NCI-H1694 treated with DMSO at 0.1 percent for 48 hours (cell line): ENCODE measurements at places on chromosomes 3 and 15.
A peak's percentile ranks its signal among the peaks of the same experiment; 100 is the strongest.

GRCh38 chr3:65979731-65980130, 59.0 kb downstream of the MAGI1 start:
- no peak for DNase-seq

DNA sequence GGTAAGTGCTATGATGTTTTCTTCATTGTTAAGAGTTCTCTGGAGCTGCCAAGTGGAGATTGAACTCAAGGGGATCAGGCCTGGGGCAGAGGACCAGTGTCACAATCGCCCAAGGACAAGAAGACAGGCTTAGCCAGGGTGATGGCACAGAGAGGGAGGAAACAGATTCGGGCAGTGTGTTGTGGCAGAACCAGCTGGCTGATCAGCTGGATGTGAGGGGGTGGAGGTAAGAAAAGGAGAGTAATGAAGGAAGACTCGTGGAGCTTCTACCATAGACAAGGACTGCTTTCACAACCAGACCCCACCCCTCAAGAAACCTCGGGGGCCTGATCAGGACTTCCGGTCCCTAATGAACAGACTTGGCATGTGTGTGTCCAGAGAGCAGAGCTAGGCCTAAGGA, 60.9 kb upstream of the LINGO1 start:
- no peak for DNase-seq

GRCh38 chr15:38010395-38010794, 76.0 kb downstream of the TMCO5A start:
- DNase-seq: no peak

GRCh38 chr15:34514251-34514670, 69.2 kb downstream of the GOLGA8B start:
- no peak for DNase-seq

GRCh38 chr15:79213650-79214049, 68.9 kb upstream of the ANKRD34C start:
- no peak for DNase-seq

DNA sequence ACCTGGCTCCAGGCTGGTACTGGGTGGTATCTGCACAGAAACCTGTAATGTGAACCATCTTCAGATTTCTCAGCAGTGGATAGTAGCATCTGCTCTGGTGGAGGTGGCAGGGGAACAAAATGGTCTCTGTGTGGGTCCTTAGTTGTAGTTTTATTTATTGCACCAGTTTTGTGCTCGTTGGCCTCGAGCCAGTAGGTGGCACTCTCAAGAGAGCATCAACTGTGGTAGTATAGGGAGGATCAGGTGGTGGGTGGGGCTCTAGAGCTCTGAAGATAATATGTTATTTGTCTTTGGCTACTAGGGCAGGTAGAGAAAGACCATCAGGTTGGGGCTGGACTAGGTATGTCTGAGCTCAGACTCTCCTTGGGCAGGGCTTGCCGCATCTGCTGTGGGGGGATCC, 254.0 kb upstream of the GPR149 start:
- no peak for DNase-seq

- no peak for DNase-seq
Measured at GRCh38 chr3:48289659-48290058, 43.8 kb downstream of the SPINK8 start.

- DNase-seq: peak; percentile 72
Measured at GRCh38 chr15:39685999-39686613, 96.5 kb downstream of the FSIP1 start.

- no peak for DNase-seq
Measured at GRCh38 chr3:27471923-27472550, 12.1 kb downstream of the SLC4A7 start.

GRCh38 chr3:100073714-100074307, 40.5 kb downstream of the FILIP1L start:
- no peak for DNase-seq

GRCh38 chr3:156792945-156793344, 33.2 kb upstream of the LEKR1 start:
- no peak for DNase-seq

DNA sequence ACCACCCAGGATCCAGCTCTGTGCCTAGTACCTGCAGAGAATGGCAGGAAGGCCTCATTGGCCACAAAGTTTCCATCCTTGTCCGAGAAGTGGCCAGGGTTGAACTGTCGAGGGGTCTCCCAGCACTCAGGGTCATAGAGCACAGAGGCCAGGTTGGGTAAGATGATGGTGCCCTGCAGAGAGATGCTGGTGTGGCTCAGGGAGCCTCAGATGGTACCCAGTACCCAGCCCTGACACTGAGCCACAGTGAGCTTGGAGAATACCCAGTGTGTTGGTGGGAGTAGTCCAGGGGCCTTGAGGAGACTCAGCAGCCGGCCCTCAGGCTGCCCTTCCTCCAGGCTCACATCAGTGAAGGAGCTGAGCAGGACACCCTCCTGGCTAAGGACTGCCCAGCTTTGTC, 11.5 kb upstream of the PARL start:
- no peak for DNase-seq

GRCh38 chr3:39378088-39378487, 5.1 kb upstream of the SLC25A38 start:
- no peak for DNase-seq

GRCh38 chr15:70857562-70858285, 3.8 kb upstream of the LARP6 start:
- DNase-seq: no peak

DNA sequence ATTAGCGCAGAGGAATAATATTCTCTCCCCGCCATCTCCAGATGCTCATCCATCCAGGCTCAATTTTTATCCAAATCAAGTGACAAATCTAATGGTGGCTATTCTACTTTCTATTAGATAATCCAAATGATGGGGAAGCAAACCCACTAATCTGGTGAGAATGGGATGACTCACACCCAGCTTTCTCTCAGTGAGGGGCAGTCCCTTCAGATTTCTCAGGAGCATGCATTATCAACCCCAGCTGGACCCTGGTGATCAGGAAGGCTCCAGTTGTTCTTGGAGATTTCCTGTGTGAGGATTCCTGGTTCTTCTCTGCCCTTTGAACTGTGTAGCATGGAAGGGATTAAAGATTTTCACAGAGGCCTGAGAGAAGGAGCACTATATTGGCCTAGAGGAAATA, 358.0 kb downstream of the WDR72 start:
- no peak for DNase-seq

DNA sequence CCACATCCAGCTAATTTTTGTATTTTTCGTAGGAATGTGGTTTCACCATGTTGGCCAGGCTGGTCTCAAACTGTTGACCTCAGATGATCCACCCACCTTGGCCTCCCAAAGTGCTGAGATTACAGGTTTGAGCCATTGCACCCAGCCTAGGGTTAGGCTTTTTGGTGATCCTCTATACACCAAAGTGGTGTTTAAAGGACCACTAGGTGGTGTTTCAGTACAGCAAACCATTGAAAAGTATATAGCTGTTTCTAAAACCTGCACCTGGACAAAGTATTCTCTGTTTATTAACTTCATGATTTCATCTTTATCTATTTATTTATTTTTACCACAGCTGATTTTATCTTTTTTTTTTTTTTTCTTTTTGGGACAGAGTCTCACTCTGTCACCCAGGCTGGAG, 68.4 kb downstream of the MINDY2 start:
- no peak for DNase-seq

DNA sequence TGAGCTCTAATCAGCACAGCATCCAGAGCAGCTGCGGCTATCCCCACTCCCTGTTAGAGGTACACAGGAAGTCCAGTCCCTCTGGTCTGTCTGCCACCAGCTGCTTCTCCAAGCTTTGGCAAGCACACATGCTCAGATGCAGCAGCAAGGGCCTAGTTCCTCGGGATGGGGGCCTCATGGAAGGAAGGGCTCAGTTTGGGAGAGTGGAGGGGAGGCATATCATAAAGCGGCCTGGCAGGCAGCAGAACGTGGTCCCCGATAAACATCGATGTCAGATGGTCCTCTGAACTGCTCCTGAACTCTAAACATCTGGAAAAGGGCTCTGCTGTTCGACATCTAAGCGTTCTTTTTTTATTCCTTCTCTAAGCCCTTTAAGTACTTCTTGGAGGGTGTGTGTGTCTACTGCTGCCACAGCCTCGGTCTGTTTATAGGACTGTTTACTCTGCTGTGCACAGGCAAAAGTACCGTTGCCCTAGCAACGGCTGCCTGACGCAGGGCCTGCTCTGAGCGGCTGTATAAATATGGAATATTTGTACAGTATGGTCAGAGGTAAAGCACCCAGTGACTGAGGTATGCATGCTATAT, 74.6 kb downstream of the PRICKLE2 start:
- peak; percentile 17 for DNase-seq

DNA sequence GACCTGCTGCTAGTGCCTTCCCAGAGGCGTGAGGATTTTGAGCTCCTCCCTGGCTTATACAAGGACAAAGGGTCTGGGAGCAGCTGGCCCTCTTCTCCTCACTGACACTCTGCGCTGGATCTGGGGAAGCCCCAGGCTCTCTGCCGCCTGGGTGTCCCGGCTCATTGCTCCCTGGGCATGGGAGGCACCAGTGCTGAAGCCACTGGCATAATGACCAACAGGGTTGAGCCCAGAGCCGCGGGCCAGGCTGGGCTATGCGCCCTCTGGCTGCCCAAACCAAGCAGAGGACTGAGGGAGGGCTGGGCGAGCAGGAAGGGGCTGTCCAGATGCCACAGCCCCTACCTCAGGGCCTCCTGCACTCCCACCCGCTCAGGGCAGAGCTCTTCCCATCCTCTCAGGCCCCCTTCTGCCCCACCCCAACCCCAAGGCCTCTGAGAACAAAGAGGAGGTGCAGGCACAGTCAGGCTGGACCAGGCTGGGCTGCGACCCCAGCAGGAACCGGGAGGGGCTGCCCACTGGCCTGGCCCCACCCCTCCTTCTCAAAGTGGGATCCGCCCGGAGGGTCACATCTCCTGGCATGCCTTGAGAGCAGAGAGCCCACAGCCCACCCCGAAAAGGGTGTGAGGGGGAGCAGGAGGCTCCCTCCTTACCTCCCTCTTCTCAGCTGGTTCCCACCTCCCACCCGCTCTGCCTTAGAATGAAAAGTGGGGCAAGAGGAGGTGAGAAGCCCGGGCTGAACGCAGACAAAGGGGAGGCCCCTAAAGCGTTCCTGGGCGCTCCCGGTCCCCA, 1.6 kb downstream of the LINGO1 start:
- DNase-seq: no peak
